ENCODE measurements at places on chromosomes 5 and 9.
A peak's percentile ranks its signal among the peaks of the same experiment; 100 is the strongest.

GRCh38 chr9:25505644-25506043 lies 172.6 kb downstream of the TUSC1 start:
- no peak for DNase-seq

DNA sequence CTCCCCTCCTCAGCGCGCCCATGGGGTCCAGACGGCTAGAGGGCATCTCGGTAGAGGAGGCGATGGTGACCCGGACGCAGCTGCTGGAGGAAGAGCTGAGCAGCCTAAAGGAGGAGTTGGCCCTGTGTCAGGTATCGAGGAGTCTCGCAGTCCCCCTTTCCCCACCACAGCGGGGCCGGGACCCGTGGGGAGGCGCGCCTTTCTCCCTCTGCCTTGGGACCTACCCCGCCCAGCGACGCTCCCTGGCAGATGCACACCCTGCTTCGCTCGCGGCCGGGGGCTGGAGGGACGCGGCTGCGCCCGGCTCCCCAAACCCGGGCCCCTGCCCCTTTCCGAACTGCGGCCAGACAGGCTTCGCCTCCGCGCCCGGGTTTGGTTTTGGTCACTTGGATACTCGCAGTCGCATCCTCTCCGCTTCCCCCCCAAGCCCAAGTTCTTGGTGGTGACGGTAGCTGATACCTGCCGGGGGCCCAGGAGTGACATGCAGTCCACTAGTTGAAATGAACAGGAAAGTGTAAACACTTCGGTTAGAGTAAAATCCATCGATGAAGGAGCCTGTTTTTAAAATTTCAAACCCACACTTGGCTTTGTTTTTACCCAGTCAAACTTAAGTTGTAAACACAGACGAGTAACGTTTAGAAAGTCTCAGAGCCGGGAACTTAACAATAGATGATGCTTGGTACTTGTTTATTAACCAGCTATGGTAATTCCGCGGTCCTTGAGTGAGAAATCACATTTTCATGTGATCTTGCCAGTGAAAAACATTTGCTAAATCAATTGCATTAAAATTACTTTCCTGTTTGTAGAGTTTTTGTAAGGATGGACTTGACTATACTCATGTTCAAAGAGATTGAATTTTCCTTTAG lies 688 bp downstream of the CNTLN start:
- peak; percentile 38 for DNase-seq

DNA sequence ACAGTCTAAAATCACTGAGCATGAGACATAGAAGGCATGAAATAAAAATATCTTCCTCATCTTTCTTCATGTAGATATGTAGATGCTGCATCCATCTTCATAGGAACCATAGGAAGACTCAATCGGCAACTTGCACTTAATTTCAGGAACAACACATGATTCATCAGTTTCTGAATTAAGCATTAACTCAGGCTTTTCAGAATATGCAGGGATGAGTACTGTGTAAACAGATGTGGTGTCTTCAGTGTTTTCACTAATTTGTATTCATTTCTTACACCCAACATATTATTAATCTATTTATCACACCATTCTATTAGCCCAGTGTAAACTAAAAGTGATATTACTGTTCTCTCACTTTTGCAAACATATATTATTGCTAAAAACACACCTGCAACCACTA lies 305.9 kb upstream of the DAB2 start:
- no peak for DNase-seq

DNA sequence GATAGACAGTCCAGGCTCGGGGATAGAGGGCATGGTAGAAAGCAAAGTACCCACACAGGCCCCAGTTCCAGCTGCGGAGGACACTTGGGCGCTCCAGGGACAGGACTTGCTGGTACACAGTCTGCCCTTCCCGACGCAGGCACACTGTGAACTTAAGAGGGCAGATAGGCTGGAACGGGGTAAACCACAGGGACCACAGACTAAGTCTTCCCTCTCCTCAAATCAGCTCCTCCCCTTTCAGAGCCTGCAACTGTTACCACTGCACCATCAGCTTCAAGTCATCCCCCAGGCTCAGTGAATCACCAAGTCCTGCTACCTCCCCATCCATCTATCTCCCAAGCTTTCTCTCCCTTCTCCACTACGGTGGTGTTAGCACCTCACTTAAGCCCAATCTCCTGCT lies 7.3 kb downstream of the GBA2 start:
- no peak for DNase-seq

DNA sequence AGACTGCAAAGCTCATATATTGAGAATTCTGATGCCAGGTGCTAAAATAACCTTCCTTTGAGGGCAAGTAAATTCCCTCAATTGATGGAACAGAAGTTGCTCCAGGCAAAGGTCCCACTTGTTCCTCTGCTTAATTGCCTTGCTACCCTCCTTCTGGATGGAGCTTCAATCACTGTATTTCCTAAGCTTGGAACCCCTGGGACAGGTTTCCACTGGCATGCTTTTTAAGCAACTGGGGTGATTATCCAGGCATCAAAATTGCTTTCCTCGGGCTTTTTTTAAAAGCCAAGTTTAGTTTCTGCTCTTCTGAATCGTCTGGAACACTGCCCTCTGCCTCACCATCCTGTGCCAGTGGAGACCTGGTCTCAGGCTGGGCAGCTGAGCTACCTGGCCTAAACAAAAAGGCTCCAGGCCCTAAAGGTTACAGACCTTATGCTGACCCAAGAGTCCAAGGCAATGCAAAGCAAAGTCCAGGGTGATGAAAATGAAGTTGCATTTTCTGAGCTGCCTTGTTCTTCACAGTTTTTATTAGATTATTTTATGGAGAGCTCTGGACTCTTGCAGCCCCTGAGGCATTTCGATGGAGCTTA lies 167.9 kb upstream of the CD180 start:
- no peak for DNase-seq

GRCh38 chr5:71922584-71923106 lies 184.6 kb upstream of the MAP1B start:
- no peak for DNase-seq

DNA sequence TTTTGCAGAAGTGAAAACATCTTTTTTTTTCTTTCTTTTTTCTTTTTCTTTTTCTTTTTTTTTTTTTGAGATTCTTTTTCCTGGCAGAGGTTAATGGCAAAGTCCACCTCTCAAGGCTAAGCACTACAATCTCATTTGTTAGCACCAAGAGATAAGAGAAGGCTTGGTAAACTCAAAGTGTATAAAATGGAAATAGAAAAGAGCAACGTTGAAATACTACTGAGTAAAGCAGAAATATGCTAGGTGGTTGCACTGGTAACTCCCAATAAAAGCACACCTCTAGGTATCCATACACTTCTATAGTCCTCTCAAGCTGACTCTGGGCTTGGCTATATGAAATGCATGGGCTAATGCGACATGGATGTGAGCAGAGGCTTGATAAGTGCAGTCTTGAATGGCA lies 188.9 kb downstream of the RAB3C start:
- DNase-seq = no peak
